Activated naive CD4-positive, alpha-beta T cell treated with Interleukin-2 at 50 U/mL for 16 hours (primary cell): ENCODE measurements at places on chromosomes 7 and 10.

DNA sequence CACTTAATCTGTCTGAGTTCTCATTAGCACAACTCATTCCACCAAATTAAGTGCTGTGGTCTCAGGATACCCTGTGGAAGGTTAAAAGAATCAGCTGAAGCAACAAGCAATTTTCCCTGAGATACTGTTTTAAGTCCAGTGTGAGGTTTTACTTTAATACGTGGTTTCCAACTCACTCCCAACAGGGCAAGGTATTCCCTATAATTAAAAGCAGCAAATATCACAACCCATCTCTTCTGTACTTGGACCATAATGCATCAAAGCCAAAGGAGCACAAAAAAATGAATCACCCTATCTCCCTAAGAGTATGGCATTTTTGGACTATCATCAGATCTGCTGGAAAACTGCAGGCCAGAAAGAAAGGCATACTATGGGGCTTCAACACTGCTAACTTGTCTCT, 4.9 kb downstream of the CADPS2 start:
- DNase-seq, result no peak

GRCh38 chr7:1229956-1230355, 2.7 kb upstream of the UNCX start:
- DNase-seq, result no peak

GRCh38 chr7:27091105-27091504, 4.7 kb downstream of the HOXA1 start:
- DNase-seq, result no peak

GRCh38 chr10:1920941-1921340, 183.6 kb upstream of the ADARB2 start:
- DNase-seq, result no peak

DNA sequence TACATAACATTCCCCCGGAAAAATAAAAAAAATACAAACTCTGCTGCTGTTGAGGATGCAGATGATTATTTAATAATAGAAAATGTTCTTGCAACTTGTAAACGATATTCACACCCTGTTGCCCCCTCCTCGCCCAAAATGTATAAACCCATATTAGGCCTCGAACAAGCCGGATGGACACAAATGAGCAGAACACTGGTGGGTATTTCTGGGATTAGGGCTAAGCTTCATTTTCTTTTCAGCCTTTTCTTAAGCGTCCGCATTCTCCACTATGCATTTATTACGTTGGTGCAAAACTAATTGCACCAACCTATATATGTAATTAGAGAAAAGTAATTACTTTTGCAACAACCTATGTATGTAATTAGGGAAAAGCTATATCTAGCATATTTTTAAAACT, 349 bp upstream of the GNG11 start:
- DNase-seq, result no peak
